ENCODE measurements at places on chromosomes 12 and 14.

DNA sequence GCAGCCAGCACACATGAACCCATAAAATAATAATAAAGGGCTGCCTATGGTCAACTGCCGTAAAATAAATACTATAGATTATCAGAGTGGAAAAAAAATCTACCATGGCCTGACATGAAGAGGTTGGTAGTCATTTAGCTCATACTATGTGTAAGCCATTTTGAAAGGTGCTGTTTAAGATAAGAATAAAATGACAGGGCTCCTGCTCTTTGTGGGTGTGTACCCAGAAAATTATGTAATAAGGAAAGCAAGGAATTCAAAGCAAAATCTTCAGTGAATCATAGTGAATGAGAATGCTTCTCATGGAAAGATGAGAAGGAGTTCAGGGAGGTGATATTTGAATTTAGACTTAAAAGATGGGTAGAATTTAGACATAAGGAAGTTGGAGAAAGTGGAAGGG lies 42.9 kb upstream of the PPM1H start:
- DNase-seq = no peak

- DNase-seq = no peak
These were observed 172.3 kb upstream of the ATXN7L3B start for GRCh38 chr12:74365178-74365964.

DNA sequence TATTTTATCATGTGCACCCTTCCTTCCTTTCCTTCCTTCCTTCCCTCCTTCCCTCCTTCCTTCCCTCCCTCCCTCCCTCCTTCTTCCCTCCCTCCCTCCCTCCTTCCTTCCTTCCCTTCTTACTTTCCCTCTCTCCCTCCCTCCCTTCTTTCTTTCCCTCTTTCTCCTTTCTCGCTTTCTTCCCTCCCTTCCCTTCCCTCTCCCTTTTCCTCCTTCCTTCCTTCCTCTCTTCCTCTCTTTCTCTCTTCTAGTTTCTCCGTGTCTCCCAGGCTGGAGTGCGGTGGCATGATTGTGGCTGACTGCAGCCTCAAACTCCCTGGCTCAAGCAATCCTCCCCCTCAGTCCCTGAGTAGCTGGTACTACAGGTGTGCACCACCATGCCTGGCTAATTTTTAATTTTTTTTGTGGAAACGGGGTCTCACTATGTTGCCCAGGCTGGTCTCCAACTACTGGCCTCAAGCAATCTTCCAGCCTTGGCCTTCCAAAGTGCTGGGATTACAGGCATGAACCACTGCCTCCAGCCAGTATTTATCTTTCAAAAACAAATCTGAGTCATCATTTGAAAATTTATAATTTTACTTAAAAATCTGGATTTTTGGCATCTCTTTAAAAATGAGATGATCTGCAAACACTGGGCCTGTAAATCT lies 7.8 kb downstream of the C1RL start:
- no peak for DNase-seq

DNA sequence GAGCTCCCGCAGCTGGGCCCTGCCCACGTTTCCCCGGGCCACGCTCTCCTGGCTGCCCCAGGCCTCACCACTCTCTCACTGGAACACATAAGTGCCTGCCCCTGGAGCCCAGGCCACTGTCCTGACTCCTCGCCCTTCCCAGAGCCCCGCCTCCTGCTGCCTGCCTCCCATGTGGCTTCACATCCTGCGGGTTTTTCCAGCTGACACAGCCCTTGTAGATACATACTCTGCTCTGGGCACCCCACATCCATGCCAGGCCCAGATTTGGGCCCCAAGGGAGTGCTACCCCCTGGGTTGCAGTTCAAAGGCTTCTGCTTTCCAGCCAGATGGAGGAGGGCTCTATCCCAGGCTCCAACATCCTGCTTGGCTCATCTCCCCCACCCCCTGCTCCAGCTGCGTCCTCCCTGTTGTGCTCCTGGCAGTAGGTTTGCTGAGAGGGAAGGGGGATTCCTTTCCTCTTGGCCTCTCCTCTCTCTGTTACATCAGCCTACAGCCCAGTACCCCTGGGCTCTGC lies 60.1 kb downstream of the TSPAN9 start:
- DNase-seq = no peak

GRCh38 chr14:68775614-68776126 lies 17.2 kb downstream of the ZFP36L1 start:
- DNase-seq = no peak

- DNase-seq = no peak
These were observed 109.6 kb downstream of the RMST start for GRCh38 chr12:97572220-97572619.

GRCh38 chr12:130644566-130644965 lies 71.5 kb downstream of the RIMBP2 start:
- no peak for DNase-seq

- no peak for DNase-seq
These were observed 49.8 kb upstream of the USP15 start for GRCh38 chr12:62210422-62210821.

DNA sequence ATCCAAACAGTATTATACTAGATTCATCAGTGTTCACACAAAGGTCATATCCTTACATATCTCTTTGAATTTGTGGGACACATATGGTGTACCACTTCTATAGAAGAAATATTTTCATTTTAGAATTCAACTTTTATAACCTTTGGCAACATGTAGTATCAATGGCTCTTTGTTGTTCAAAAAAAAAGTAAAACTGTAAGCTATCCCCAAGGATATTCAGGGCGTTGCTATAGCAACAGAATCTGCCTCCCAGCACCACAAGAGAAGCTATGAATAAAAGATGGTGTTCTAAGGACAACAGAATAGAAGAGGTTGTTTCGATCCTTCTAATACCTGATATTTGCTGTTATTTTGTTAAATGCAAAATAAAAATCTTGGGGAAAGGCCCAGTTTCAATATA lies 139.3 kb downstream of the BRMS1L start:
- DNase-seq = no peak

- DNase-seq = no peak
These were observed 162.8 kb upstream of the RMST start for GRCh38 chr12:97299847-97300246.

DNA sequence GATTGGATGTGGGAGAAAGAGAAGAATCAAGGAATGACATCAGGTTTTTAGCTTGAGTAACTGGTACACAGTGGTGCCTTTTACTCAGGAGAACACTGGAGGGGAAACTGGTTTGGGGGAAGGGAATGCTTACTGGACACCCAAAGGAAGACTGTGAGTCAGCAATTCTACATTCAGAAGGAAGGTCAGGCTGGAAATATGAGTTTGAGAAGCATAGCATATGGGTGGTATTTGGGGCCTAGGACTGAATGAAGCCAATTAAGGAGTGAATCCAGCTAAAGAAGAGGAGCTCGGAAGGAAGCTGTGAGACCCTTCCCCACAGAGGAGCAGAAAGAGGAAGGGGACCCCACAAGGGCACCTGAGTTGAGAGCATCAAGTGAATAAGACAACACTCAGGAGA lies 35.4 kb downstream of the DMAC2L start:
- DNase-seq = no peak

DNA sequence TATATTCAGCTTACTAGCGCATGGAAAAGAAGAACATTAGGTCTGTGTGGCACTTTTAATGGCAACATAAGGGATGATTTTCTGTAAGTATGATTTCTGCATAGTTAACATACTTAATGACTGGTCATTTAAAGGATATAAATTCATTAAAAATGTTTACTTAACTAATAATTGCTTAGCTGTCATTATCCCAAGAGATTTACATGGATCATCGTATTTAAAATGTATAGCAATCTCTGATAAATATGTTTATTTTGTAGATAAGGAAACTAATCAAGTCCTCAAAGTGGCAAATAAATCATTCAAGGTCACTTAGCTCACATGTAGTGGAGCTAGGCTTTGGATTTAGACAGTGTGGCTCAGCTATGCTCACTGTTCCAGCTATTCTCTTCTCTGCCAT lies 158.6 kb downstream of the OTOGL start:
- DNase-seq = no peak

GRCh38 chr12:71400481-71400880 lies 39.1 kb upstream of the LGR5 start:
- DNase-seq = no peak

GRCh38 chr12:98544751-98545150 lies 29.4 kb downstream of the TMPO start:
- no peak for DNase-seq

DNA sequence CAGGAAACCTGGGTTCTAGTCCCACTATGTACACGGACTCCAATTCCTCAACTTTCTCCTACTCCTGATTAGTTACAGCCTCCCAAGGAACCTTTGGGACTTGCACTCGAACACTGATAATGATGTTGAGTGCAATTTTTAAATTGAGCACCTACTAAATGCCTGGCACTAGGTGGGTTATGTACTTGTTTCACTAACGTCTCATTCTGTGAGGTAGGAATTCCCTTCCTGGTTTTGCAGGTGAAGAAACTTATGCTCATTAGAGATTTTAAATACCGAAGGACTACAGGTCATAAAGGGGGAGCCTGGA lies 536 bp downstream of the PARPBP start:
- no peak for DNase-seq

- DNase-seq = no peak
These were observed 11.2 kb downstream of the ETV6 start for GRCh38 chr12:11660624-11661023.

DNA sequence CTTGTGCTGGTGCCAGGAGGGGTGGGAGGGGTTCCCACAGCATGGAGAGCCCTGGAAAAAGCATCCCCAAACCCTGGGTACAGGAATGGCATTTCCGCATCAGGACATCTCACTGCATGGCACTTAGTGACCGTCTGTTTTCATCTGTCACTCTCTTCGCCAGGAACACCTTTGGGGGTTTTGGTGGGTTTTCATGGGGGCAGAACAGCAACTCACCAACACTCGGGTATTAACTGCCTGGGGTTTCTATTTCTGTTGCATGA lies 3.5 kb downstream of the VSX2 start:
- no peak for DNase-seq

- DNase-seq = no peak
These were observed 76.1 kb upstream of the REP15 start for GRCh38 chr12:27620121-27620520.

- DNase-seq = no peak
These were observed 23.0 kb downstream of the STX2 start for GRCh38 chr12:130816097-130816496.

- DNase-seq = no peak
These were observed 43.6 kb upstream of the PPP2R5C start for GRCh38 chr14:101717663-101718490.

DNA sequence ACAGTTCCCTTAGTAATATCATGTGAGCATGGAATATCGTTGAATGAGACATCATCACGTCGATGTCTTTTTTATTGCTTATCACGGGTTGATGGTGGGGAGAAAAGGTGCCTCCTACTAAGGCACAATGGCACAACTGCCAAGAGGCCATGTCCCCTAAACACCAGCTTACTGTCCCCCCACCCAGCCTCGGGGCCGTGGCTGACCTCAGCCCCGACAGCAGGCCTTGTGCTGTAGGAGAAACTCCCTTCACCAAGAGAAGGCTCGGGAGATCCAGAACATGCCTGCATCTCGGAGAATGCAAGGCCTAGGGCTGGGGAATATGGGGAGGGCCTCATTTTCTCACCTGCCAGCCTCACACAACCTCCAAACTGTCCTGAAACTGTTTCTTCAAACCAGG lies 22.8 kb downstream of the ZFP36L1 start:
- no peak for DNase-seq

GRCh38 chr12:92702754-92703679 lies at the start of gene PLEKHG7:
PLEKHG7 (plus strand) TSS chr12:92702989; CDS start chr12:92706632, 3,643 bp downstream.
- no peak for DNase-seq

GRCh38 chr14:105944632-105945610 lies 418.5 kb downstream of the TMEM121 start:
- DNase-seq = peak; percentile 53

DNA sequence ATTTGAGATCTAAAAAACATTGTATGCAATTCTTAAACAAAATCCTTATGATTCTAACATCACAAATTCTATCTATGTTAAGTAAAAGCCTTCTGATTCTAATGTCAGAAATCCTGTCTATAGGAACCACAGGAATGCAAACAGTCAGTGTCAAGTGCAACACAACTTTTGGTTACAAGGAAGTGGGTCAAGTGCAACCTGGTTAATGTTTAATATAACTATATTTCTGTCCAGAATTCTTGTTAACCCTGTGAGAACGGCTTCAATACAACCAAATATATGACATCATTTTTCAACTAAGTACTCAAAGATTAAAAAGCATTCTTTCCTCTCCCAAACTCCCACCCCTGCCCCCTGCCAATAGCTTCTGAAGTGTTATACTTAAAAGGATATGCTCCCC lies 107.9 kb upstream of the PLEKHA5 start:
- DNase-seq = no peak

- DNase-seq = no peak
These were observed 28.5 kb upstream of the MYBPC1 start for GRCh38 chr12:101566318-101566717.

DNA sequence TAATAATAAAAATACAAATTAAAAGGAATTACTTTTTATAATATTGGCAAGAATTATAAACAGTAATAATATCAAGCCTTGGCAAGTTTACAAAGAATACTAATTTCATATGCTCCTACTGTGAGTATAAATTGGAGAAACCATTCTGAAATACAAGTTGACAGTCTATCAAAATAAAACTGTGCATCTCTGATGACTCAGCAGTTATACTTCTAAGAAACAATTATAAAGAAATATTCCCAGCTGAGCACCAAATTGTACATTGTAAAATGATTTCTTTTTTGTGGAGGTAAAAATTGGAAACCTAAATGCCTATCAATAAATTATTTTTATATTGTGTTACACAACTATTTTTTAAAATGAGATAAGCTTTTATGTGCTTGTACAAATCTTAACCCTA lies 35.5 kb upstream of the KCNC2 start:
- no peak for DNase-seq

GRCh38 chr14:84375235-84375634 lies 1154.7 kb upstream of the FLRT2 start:
- no peak for DNase-seq

DNA sequence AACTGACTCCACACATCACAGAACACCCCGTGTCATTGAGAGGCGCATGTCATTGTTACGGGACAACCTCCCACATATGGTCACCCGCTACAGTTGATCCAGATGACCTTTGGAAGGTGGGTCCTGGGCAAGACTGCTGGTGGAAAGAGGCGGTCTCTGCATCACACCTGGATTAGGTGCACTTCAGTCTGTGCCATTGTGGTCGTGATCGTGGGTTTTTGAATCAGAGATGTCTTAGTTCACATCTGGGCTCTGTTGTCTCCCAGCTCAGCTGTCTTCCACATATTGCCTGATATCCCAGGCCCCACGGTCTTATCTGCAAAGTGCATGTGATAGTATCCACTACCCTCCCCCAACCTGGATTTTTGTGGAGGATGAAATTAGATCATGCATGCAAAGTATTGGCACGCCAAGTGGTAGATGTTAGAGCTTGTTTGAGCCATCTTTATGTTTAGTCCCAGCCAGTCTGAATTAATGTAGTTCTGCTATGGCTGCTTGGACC lies 208.7 kb upstream of the FOXN3 start:
- no peak for DNase-seq

DNA sequence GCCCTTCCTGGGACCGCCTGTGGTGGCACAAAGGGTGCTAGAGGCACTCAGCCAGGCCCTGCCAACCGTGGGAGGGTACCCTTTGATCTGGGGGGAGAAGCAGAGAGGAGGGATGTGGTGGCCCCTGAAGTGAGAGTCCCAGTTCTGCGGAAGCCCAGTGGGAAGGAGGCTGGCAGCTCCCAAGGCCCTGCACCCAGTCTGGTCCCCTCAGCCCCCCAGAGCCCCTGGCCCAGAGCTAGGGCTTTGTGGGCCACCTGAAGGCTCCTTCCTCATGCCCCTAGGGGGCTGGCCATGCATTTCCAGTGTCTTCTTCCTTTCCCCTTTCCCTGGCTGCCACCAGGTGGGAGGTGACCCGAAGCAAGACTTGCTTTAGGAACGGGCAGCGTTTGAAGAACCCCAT lies 44.3 kb downstream of the PLEKHG3 start:
- DNase-seq = no peak

- no peak for DNase-seq
These were observed 63.6 kb downstream of the EML5 start for GRCh38 chr14:88729159-88729558.
